ENCODE measurements at places on chromosomes 4 and X.

- no peak for DNase-seq
Observed at GRCh38 chr4:24894846-24895245, 18.0 kb downstream of the CCDC149 start.

DNA sequence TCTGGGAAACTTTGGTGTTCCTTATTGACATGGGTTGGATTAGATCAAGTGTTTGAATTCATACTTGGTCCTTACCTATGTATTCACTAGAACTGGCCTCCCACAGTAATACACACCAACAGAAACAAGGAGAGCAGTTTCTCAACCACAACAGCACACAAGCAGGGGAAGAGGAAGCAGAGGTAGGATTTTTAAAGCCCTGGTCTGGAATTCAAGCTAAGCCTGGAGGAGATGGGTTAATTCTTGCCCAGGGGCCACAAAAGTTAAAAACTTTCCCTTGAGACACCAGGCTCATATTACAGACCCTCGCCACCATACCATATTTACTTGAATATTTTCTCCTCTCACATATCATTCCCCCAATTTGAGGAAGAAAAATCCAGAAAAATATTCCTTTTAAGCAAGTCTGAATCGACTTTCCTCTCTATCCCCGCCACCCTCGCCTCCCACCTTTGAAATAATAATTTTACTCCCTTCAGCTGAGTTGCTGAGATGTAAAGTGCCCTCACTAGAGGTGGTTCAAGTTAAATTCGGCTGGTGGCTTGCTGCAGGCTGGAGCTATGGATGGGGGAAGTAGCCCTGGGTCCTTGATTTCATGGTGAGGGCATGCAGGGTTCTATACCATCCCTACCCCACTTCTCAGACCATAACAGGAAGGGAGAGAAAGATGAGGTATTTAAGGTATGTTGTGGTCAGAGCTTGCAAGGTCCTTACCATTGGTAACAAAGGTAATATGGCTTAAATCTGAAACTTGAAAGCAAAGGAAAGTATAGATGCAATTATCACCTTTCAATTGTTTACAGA lies 440.2 kb downstream of the INPP4B start:
- no peak for DNase-seq

DNA sequence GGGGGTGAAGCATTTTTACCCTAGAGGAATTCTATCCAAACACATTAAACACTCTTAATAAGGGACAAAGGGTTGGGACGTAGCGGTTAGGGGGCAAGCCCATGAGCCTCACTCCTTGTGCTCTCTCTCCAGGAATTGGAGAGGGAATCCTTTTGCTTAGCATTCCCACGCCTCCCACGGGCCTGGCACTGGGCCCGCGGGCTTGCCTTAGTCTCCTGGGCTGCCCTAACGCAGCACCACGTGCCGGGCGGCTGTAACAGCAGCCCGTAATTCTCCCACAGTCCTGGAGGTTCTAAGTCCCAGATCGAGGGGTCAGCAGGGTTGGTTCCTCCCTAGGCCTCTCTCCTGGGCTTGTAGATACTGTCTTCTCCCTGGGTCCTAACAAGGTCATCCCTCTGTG lies 67.5 kb downstream of the TBL1X start:
- DNase-seq = no peak

DNA sequence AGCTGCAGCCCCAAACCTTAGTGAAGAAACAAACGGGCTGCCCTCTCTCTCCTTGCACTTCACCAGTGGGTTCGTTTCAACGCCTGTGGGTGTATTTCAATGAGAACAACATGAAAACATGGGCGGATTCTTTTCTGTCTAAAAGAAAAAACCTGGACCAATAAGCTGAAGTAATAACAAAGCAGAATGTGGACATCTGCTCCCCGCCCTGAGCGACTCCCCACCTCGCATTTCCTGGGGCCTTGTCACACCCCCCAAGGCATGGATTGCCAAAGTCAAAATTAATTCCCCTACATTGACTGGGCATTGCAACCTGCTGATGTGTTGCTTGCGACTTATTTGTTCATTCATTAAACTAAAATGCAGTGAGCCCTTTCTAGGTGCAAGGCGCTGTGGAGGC lies 142.9 kb downstream of the BCOR start:
- DNase-seq = no peak

Data from stimulated activated CD8-positive, alpha-beta memory T cell treated with anti-CD3 and anti-CD28 coated beads, Interleukin-4, amount 100 ng/mL, for 1 hour (primary cell).